GM23338 (cell line): ENCODE measurements at places on chromosomes 16 and 17.

- peak; percentile 95 for DNase-seq
These were observed 41.7 kb upstream of the PRSS54 start for GRCh38 chr16:58336332-58337089.

- DNase-seq: no peak
These were observed 17.4 kb upstream of the MAP3K14 start for GRCh38 chr17:45334231-45334630.

- no peak for DNase-seq
These were observed 239.3 kb downstream of the MAF start for GRCh38 chr16:79361132-79361751.

GRCh38 chr17:5080591-5080990 lies 2.3 kb downstream of the ZFP3 start:
- DNase-seq: no peak

- DNase-seq: no peak
These were observed 12.2 kb downstream of the CD300LD start for GRCh38 chr17:74579900-74580299.

DNA sequence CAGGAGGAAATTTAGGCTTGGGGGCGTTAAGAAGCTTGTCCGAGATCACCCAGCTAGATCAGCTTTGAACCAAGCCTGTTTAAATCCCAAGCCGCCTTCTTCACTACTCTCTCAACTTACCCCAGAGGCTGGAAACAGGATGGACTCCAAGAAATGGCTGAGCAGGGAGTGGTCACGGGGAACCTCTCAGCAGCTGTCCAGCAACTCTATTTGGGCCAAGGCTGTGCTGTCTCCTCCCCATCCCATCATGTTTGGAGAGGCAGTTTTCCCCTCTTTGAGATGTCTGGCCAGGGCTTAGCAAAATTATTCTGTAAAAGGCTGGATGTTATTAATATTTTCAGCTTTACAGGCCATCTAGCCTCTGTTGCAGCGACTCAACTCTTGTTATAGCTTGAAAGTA lies 305.7 kb downstream of the RBFOX1 start:
- no peak for DNase-seq

- DNase-seq: no peak
These were observed 8.1 kb upstream of the TIMP2 start for GRCh38 chr17:78933025-78933958.

GRCh38 chr17:66021757-66022156 lies 170.2 kb downstream of the CEP112 start:
- peak; percentile 29 for DNase-seq

- DNase-seq: no peak
These were observed 11.2 kb upstream of the RANGRF start for GRCh38 chr17:8277317-8277716.

DNA sequence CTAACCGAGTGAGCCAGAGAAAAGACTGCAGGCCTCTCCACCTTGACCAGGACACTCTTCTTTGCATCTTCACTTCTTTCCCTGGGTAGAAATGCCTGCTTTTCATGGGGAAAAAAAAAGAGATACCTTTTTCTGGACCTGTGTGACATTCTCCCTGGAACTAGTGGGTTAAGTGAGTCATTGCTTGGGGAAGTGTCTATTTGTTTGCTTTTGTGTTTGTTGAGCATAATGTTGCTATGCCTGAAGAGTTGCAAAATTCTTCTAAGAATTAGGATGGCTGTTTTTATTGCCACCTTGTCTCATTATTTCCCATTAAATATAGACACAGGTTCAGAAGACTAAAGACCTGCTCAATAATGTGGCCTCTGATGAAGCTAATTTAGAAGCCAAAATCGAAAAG lies 18.8 kb downstream of the CLUAP1 start:
- DNase-seq: no peak

GRCh38 chr16:11149011-11149616 lies 106.9 kb downstream of the SOCS1 start:
- DNase-seq: no peak

GRCh38 chr16:70481929-70482536 lies 27.6 kb downstream of the FCSK start:
- DNase-seq: no peak

GRCh38 chr16:15418206-15418605 lies 16.2 kb upstream of the BMERB1 start:
- no peak for DNase-seq

- no peak for DNase-seq
These were observed 37.3 kb upstream of the MMD start for GRCh38 chr17:55458978-55459377.

GRCh38 chr17:80636361-80637018 lies 91.9 kb downstream of the RPTOR start:
- no peak for DNase-seq

DNA sequence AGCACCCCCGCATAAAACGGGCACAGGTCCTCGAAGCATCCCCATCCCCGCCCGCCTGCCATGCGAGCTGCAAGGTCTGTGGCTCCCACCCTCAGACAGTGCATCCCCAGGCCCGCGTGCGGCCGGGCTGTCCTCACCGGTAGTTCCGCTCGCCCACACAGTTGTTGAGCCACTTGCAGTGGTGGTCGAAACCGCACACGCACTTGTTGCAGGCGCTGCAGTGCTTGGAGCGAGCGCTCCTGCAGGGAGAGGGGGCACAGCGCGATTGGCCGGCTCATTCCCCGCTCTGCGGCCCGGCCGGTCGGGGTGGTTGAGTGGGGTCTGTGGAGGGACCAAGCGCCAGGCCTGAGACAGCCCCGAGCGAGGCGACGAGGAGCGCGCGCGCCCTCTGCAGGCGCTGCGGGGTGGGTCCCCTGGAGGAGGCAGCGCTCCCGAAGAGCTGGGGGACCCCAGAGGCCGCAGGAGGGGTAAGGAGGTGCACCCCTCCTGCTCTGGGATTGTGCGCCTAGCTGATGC lies 6.0 kb upstream of the TPPP3 start:
- DNase-seq: peak; percentile 90

- no peak for DNase-seq
These were observed 8.1 kb upstream of the PRM1 start for GRCh38 chr16:11289202-11289601.

DNA sequence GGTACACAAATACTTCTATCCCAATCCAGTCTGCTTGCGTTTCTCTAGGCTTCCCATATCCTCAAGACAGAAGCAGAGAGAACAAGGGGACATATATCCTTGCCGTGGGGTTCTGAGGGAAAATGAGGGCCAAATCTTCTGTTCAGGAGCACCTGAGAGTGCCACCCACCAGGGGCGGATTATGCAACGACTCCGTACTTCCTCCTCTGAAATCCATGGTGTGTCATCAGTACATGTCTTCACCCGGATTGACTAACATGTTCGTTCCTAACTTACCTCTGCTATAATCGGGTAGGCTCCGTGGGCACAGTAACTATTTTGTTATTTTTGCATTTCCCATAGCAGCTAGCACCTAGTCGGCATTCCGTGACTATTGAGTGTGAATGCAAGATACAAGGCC lies 7.8 kb upstream of the ZNF200 start:
- no peak for DNase-seq

- DNase-seq: no peak
These were observed 246.6 kb upstream of the DYNLRB2 start for GRCh38 chr16:80294172-80294571.

DNA sequence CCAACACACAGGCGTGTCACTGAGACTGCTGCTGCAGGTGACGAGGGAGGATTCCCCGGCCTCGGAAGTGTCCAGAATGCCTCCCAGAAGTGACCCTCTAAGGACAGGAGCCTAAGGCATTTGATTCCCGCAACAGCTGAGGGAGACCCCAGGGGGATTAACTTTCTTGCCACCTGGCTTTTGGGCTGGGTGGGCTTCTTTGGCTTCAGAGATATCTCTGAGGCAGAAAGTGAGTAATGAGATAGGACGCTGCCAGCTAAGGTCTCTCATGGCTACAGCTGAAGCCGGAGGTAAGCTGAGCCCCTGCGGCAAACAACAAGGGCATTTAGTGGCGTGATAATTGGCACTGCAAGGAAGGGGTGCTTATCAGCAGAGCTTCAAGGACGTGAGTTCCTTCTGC lies 17.0 kb downstream of the DRC3 start:
- no peak for DNase-seq

DNA sequence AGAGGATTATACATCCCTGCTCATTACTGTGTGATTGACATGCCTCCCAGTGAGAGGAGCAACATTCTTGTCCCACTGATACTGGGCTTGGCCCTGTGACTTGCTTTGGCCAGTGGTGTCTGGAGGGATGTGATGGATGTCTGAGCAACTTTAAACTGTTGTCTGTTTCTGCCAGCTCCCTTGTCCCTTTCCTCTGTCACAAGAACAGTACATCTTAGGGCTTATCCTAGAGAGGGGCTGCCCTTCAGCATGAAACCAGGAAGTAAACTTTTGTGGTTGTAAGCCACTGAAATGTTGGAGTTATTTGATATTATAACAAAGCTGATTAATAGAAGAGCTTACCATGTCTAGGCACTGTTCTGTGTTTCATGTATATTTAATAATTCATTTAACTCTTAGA lies 82.9 kb upstream of the GPRC5B start:
- DNase-seq: no peak

DNA sequence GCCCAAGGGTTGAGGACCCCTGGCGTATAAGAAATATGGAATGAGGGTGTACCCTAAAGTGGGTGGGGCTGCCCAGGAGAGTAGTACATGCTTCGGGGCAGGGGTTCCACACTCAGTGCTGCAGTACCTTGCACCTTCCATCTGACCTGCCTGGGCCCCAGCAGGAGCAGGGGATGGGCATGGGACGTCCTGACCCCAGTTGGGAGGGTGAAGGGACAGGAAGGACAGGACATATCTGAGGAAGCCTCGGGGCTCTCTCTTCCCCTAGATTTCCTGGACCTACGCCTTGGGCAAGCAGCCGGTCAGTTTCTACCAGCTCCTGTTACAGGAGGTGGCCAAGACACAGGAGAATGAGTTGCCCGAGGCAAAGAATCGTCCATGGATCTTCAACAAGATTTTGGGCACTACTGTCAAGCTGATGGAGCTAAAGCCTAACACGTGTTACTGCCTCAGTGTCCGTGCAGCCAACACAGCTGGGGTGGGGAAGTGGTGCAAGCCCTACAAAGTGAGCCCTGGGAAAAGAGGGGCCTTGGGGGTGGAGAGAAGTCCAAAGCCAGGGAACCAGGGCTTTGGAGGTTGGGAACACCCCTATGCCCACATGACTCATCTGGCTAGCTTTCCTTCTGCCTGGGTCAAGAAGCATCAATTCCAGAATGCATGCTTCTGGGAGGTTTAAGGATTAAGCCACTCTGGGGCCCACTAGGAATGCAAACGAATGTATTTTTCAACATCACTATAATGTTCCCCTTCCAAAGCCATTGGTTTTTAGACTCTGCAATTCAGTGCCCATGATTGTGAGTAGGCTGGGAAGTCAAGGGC lies 7.9 kb downstream of the FNDC8 start:
- no peak for DNase-seq

DNA sequence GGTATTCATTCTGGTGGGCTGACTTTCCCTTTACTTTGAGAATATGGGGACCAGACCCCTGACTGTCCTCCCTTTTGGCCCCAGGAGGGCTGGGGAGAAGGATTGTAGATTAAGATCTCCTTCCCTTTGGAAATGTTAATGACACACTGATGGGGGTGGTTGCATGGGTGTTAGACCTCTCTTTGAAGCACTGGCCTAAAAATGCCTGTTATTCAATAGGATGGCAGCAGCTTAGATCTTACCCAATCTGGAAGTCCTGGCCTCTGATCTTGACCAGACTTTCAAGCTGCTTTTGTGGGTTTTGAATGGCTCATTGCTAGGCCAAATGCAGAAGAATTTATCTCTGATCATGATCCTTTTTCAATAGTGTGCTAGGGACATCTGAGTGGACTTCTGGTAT lies 25.7 kb downstream of the MAP3K3 start:
- peak; percentile 25 for DNase-seq

DNA sequence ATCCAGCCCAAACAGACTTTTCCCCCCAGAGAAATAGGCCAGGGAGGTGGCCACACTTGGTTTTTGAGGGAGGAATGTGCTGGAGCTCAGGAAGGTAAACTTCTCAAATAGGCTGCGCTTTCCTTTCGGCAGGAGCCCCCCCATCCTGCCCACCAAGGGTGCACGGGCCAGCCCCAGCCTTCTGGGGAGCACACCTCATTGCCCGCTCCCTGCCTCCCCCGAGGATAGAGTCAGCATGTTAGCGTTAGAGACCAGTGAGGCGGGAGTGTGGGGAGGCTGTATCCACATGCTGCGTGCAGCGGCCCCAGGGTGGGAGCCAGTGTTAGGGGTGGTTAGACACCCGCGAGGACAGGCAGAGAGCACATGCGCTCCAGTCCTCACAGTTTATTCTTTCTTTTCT lies 42.3 kb downstream of the PIPOX start:
- DNase-seq: no peak

GRCh38 chr16:5062790-5063765 lies 2.7 kb downstream of the C16orf89 start:
- DNase-seq: no peak
